LHCN-M2 (cell line): ENCODE measurements at places on chromosomes 4 and X. TPM values are rescaled to one million over a fixed set of nuclear protein-coding genes. Genes with fewer than 3 reads are reported as not detected.
A peak's percentile ranks its signal among the peaks of the same experiment; 100 is the strongest.

- peak; percentile 62 for DNase-seq
These were observed 21.7 kb downstream of the RAB40AL start for GRCh38 chrX:102958794-102959193.

Gene CBLL2
- not detected in 2 replicates for total RNA-seq

Gene EPHA5
- 1.1 and 2.3 TPM in 2 replicates for total RNA-seq

DNA sequence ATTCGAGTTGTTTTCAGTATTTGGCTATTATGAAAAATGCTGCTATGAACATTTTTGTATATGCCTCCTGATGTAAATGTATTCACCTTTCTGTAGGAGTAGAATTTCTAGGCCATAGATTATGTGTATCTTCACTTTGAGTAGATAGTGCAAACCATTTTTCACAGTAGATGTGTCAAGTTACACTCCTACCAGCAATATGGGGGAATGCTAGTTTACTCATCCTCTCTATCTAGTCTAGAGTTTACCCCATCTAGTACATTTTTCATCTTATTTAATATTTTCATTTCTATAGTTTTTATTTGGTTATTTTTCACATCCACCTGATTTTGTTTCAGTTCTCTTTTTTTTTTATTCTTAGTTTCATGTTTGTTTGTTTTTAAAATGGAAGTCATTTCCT is 59.0 kb downstream of the GK start:
- no peak for DNase-seq

Gene GPAT3
- total RNA-seq = 1.5 and 2.3 TPM in 2 replicates

DNA sequence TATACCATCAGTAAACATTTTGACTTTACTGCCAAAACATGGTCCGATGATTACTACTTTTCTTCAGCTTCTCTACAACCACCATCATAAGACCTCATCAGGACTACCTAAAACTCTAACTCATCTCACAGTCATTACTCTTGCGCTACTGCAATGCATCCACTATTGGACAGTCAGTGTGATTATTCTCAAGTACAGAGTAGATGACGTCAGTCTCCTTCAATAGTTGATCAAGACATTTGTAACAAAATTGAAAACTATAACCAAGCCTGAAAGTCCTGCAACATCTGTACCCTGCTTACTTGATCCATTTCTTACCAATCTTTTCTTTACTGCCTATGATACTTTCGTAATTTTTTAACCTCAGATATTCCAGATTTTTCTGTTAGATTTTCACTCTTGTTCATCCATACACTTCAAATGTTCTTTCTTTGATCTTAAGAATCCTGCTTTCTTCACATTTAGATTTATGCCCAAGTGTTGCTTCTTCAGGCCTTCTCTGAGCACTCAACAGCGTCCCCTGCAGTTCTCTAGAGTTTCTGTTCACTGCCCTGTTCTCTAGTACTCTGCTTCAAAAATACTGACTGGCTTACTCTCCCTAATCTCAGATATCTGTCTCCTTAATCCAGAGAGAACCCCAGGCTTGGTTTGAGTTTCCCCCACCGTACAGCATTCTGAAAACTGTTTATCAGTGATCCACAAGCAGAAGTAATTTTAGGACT is 1517.6 kb downstream of the STIM2 start:
- no peak for DNase-seq

Gene ADAD1
- not detected in 2 replicates for total RNA-seq

Gene CPLX1
- not detected in 2 replicates for total RNA-seq

DNA sequence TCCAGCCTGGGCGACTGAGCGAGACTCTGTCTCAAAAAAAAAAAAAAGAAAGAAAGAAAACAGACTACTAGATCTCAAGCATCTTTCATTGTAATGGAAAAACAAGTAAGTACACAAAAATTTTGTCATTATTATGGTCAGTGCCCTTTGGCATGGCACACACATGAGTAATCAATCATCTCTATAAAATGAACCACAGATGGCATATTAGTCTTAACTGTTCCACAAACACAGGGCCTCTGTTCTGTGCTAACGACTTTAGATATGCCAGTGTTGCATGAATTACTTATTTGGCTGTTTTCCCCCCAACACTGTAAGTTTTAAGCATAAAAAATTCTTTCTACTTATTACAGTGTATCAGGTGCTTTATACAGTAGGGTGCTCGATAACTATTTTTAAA is 90.4 kb downstream of the COX7B2 start:
- no peak for DNase-seq

Gene SLC34A2
- not detected in 2 replicates for total RNA-seq
